ENCODE measurements at places on chromosomes 5 and 9.

DNA sequence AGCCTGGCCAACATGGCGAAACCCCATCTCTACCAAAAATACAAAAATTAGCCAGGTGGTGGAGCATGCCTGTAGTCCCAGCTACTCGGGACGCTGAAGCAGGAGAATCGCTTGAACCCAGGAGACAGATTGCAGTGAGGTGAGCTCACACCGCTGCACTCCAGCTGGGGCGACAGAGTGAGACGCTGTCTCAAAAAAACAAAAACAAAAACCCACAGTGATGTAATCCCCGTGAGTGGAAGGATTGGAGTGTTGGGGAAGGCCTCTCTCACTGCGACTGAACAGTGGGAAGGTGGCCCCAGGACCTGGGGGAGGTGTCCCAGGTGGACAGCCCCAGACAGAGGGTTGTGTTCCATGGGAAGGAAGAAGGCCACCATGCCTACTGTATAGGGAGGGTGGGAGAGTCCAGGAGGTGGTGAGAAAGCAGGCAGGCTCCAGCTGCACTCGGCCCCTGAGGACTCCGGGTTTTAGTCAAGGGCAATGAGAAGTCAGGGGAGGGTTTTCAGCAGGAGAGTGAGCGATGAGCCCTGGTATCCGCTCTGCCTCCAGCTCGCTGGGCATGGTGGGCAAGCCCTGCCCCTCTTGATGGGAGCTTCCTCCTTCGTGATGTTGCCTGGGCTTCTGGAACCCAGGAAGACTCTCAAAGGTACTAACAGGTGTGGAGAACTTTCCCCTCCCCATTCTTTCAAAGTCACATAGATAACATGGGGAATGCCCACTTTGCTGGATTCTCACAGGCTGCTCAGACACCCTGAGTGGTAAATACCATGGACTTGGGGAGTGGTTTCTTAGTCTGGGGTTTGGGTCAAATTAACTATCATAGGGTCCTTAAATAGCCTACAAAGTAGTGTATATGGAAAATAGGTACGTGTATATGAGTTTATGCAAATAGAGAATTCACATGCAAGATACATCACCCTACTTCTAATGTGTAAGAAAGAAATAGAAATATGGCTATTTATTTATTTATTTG, 74.7 kb downstream of the PPARGC1B start:
- DNase-seq = no peak

DNA sequence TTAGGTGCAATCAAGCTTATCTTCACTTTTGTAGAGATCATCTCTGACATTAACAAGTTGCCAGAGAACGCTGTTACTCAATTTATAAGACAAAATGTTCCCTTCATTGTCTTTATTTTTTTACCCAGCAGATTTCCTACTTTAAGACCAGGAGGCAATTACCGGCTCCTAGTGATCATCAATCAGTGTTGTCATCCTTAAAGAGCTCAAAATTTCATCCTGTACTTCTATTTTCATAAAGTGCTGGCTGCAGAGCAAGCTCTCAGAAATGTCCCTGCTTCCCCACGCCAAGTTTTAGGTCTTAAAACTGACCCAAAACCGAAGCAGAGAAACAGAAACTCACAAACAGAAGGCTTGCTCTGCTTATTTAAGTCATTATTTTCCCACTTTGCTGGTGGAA, 82.9 kb downstream of the PJA2 start:
- DNase-seq = no peak

GRCh38 chr5:69004676-69005075, 89.1 kb upstream of the SLC30A5 start:
- no peak for DNase-seq

DNA sequence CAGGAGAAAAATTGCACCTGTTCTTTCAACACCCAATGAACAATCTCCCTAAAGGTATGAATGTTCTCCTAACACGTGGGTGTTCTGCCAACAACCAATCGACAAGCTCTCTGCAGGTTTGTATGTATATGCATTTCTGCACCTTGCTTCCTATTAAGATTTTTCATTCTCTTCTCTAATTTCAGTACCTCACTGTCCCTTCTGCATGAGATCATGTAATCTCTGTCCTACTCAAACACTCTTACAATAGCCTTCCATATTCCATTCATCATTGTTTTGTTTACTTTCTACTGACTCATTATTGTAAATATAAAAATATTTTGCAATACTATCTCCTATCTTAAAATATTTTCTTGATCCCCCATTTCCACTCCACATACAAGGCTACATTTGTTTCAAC, 382.0 kb downstream of the CDH12 start:
- DNase-seq = no peak

DNA sequence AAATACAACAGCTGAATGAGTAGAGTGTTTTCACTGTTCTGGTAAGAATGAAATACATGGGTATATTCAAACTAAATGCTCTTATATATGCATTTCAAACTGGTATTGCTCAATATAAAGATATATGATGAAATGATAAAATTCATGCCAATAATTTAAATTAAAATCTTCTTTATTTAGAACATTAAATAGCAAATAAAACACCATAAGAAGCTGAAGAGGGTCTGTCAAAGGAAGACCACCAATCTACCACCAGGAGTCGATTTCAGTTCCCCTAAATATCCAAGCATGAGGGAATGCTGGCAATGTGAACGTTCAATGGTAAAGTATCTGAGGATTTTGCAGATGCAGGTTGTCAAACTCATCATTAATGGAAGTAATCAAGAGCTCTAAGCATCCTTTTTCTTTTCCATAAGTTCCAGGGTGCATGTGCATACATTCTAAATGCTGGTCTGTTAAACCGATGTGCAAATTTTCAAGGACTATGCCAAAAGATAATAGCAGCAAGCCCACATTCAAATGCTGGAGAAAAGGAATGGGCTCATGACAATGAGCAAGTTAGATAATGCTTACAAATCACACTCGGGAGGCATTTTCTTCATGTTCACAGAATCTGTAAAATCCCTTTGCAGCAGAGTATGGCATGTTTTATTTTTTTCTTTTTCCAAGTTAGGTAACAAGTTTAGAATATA, 118.8 kb upstream of the MTAP start:
- DNase-seq = no peak

DNA sequence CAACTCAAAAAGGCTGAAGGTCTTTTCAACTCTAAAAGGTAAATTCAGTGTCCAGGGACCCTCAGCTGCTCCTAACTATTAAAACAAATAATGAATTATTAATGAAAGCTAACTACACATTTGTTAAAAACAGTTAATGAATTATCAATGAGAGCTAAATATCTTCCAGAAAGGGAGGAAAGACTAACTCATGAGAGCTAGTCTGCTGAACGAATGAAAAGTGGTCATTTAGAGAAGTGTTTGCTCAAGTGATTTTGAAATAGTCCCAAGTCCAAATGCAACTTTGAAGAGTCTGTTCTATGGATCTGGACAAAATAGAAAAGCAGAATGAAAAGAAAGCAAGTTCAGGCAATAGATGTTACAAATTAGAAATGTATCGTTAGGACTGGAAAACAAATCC, 133.9 kb upstream of the SPEF2 start:
- no peak for DNase-seq

GRCh38 chr5:168793841-168794837, 215.0 kb upstream of the PANK3 start:
- no peak for DNase-seq

GRCh38 chr5:104347119-104347708, 784.6 kb upstream of the NUDT12 start:
- DNase-seq = no peak

DNA sequence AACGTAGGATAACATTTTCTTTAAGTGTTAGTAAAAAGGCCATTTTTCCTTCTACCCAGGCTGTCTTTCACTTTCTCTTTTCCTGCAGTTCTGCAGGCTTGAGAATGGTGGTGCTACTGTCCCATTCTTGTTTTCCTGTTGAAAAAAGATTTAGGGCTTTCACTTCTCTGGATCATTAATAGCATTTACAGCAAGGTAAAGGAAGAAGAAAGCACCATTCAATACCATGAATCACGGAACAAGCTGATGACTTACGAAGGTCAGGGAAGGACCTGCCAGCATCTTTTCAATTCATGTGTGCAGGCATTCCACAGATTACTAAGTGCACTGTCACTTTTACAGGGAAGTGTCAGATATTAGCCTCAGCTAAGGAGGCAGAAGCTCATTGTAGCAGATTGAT, 292.8 kb downstream of the YTHDC2 start:
- no peak for DNase-seq

- no peak for DNase-seq
Measured at GRCh38 chr5:168479166-168479565, 7.1 kb upstream of the RARS1 start.

DNA sequence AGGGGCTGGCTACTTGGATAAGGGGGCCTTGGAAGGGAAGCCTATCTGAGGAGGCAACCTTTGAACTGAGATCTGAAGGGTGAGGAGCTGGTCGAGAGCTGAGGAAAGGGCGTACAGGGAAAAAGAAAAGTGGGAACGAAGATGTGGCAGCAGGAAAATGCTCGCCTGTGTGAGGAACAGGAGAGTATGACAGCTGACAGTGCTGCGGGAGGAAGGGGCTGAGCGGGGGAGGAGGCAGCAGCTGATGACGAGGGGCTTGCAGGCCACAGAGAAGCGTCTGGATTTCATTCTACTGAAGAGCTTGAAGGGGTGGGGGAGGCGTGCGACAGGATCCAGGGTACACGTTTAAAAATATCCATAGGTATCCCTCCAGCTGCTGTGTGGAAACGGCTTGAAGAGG, 28.9 kb downstream of the SH3PXD2B start:
- no peak for DNase-seq

- peak; percentile 31 for DNase-seq
Measured at GRCh38 chr5:95823738-95824609, 1.4 kb upstream of the GLRX start.

DNA sequence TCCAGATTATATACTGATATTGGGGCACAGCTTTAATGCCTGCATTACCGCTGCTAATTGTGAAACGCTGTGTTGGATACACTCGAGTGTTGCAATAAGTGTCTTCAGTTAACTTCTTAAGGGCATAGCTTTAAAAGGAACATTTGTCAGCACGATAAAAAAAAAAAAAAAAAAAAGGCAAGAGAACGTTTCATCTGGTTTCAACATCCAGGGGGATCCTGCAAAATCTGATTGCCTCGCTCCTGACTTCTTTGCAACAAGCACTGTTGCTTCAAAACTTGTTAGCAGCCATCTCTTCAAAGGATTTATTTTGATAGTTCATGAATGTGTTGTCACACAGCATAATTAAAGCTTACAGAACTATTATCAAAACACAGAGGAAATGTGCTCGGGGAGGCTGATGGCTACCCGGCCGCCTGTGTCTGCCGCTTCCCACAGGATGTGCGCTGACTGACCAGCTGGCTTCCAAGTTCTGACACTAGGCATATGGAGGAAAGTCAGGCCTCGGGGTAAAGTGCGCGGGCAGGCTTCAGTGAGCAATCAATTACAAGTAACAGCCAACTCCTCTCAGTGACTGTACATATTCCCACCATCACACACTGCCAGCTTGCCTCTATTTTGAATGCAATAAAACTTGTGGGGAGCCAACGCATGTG, 77.7 kb downstream of the EBF1 start:
- DNase-seq = no peak

- no peak for DNase-seq
Measured at GRCh38 chr5:143879646-143880045, 67.7 kb downstream of the HMHB1 start.

DNA sequence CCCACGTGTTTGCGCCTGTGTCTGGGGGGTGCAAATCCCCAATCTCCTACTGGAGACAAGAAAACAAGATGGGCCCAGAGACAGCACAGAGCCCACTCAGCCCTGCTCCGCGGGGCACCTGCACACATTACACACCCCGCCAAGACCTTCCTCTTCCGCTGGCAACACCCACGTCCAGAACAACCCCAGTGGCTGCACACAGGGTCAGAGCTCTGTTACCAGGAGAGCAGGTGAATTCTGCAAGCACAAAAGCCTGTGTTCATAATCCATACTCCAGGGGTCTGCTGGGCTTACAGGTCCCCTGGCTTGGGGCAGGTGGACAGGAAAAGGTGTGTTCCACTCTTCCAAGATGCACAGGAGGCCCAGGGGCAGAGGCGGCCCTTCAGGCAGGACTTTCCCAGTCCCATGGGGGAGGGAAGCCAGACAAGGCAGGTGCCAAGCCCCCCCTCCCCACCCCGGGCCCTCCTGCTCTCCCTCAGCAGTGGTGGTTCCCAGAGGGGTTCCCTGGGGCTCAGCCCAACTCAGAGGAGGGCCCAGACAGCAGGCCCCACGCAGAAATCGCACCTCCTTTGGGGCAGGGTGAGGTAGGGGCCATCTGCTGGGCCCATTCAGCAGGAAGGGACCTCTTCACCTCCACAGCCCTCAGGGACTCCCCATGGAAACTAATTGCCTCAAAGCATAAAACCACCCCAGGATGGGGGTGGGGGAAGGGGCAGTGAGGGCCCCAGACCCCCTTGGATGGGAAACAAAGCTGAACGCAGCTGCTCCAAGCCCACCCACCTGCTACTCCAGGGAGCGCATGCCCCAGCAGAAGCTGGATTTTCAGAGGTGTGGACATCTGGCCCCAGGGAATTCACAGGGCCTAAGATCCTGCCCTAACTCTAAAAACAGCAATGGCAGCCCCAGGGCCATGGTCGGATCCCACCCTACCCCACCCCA, 105.3 kb downstream of the VAV2 start:
- DNase-seq = no peak

GRCh38 chr9:131503626-131504465, 1.1 kb downstream of the POMT1 start:
- no peak for DNase-seq

DNA sequence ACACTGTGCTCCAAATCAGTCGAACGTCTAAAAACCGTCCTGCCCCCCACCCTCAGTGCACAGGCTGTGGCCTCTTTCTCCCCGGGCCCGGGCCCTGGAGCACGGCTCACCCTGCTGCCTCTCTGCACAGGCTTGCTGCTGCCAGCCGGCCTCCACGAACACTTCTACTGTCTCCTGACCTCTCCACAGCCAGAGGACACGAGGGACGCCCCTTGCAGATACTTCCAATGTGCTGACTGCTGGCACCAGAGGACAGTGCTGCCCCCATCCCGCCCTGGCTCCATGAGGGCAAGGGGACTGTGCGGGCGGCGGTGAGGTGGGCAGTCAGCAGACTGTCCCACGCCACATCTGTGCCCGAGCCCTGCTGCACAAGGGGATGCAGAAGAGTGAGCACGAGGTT, 174.8 kb downstream of the COL23A1 start:
- no peak for DNase-seq

- DNase-seq = no peak
Measured at GRCh38 chr9:120383999-120384924, 195.7 kb downstream of the CDK5RAP2 start.

GRCh38 chr9:112355427-112355897, 22.0 kb upstream of the PTBP3 start:
- no peak for DNase-seq

GRCh38 chr9:127346584-127346983, 50.4 kb upstream of the SLC2A8 start:
- no peak for DNase-seq
